ENCODE measurements at places on chromosomes 7 and 10.

GRCh38 chr7:151896086-151896485 lies 19.2 kb upstream of the PRKAG2 start:
- DNase-seq, result no peak

DNA sequence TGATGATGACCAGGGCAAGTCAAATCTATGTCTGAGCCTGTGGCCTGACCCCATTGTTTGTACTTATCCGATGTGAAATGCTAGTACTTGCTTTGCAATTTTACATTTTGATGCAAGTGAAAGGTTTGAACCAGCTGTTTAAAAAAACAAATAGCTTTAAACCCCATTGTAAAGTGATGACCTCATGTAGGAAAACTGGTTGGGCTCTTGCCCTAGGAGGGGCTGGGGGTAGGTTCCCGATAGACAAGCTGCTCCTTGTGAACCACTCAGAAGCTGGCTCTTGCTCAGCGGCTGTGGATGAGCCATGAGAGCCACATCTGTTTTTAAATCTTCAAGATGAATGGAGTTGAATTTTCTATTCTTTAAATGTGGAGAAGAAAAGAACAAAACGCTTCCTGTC lies 185.3 kb downstream of the WDR11 start:
- no peak for DNase-seq

- DNase-seq, result no peak
Observed at GRCh38 chr7:107643938-107644308, 16.7 kb upstream of the SLC26A4 start.

DNA sequence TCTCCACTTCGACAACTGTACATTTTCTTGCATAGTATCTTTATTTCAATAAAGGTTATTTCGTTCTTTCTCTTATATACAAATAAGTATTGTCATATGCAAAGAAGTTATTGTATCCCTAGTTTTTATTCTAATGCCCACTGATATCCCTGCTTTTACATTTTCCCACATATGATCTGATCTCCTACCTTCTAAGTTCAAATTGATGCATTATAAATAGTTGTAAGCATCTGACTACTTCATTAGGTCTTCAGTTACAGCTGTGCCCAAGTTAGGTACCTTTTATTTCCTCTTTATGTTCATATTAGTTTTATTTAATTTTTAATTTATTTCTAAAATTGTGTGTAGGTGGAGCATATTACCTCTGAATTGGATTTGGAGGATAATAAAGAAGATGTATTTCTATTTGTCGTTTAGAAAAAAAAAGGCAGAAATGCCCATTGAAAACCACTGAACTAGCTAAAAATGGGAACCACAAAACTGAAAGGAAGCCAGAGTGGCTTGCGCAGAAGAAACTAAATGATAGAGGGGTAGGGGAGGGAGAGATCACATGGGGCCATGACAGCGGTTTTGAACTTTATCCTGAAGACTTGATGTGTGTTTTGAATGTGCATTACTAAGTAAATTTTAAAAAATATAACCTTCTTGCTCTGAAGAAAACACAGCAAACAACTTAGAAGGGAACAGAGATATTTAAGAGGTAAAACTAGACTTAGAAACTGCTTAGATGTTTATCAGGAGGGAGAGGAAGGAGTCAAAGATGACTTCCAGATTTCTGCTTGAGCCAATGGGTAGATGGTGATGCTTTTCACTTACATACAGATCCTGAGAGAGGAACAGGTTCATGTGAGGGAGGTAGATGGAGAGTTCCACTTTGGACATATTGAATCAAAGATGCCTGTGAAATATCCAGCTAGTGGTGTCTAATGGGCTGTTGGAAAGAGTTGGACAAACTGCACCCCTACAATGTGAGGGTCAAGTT lies 9.3 kb upstream of the ZC3HAV1L start:
- DNase-seq, result no peak

- DNase-seq, result no peak
Observed at GRCh38 chr10:51877636-51878035, 178.2 kb upstream of the CSTF2T start.

DNA sequence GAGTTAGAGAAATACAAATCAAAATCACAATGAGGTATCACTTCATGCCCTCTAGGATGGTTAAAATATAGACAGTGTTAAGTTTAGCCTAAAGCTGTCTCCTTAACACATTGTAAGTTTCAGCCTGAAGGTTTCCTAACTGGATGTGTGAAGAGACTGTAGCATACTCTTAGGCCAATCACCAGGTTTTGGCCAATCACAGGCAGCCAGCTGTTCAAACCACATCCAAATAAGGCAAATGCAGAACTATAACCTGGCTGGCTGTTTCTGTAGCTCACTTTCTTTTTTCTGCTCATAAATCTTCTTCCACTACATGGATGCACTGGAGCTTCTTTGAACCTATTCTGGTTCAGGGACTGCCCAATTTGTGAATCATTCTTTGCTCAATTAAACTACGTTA lies 19.7 kb downstream of the ESYT2 start:
- no peak for DNase-seq

GRCh38 chr10:12907656-12908055 lies 93.9 kb downstream of the CCDC3 start:
- DNase-seq, result no peak

DNA sequence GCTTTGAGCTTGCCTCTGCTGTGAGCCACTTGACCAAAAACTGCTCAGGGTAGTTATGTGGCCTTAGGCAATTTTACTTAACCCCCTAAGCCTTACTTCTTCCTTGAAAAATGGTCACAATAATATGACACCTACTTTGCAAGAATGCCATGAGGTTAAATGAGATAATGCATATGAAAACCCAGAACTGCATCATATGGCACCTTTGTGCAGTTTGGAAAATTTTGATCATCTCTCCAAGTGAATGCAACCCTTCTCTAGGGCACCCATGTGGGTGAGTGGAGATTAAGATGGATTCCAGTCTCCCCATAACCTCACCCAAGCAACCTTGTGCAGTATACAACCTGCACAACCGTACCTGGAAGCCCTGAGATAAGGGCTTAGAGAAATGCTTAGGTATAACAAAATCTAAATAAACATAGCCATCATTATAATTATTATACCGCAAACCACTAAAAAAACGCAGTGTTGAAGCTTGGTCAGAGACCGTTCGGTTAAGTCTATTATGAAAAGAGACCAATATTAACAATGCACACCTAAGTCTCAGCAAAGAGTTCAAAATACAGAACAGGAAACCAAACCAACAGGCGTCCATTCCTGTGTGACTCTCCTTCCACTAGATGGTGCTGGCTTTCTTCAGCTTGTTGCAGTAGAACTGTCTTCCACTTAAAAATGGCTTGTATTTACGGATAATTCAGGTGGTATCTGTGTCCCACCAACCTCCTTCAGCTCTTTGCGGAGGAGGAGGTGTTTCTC lies 21.0 kb upstream of the ASB15 start:
- DNase-seq, result peak; percentile 52

DNA sequence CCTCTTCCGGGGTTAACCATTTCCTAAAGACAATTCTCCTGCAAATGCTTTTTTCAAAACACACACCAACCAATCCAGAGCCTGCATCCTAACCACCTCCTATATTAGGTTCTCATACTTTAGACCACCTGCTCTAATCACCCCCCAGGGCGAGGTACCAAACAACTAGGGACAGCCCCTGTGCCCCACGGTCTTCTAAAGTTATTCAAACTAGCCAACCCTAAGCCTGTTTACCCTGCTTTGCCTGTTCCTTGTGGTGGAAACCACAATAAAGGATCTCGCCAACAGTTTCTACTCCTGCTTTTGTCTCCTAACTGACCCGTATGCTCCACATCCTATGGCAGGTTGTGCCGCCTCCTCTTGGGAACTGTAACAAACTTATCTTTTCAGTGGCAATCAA lies 21.1 kb downstream of the SP4 start:
- DNase-seq, result no peak

DNA sequence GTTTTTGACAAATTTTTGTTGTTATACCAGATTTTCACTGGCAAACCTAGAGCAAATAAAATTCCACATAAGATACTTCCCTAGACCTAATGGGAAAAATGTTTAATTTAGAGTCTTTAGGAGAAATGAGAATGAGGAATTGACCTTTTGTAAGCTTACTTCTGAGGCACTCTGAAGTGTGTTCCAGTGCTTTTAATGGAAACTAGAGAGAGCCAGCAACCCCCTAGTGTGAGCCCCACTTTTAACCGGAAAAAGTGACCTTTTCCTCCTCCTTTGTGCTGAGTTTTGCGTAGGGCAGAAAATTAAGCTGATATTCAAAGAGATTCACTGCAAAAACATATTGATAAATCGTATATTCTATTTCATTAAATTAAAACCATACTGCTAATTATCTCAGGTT lies 5.2 kb downstream of the IKZF1 start:
- no peak for DNase-seq

- no peak for DNase-seq
Observed at GRCh38 chr7:140455743-140456142, 23.6 kb downstream of the MKRN1 start.

GRCh38 chr7:469563-469961 lies 50.1 kb downstream of the PDGFA start:
- no peak for DNase-seq

DNA sequence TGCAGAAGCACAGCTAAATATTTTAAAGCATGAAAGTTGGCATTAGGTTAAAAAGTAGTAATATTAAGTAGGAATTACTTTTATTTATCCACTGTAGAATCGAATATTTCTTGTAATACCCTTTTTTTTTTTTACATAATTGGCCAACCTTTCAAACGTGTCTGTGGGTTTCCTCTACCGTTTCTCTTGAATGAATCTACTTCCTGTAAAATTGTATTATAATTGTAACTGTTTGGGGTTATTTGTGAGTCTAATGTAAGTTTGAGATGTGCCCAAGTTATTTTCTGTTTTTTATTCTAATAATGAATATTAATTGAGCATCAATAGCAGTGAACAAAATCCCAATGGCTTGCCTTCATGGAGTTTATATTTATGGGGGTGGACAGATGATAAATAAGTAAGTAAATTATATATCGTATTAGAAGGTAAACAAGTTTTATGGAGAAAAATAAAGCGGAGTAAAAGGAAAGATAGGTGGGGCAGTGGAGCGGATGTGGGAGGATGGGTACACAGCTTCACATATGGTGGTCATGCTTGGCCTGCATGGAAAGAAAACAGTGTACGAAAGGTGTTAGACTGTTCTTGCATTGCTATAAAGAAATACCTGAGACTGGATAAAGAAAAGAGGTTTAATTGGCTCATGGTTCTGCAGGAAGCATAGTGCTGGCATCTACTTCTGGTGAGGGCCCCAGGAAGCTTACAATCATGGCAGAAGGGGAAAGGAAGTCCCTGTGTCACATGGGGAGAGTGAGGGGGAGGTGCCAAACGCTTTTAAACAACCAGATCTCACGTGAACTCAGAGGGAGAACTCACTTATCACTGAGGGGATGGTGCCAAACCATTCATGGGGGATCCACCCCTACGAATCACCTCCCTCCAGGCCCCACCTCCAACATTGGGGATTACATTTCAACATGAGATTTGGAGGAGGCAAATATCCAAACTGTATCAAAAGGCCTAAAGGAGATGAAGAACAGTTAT lies 5.4 kb downstream of the TSPAN13 start:
- DNase-seq, result no peak

DNA sequence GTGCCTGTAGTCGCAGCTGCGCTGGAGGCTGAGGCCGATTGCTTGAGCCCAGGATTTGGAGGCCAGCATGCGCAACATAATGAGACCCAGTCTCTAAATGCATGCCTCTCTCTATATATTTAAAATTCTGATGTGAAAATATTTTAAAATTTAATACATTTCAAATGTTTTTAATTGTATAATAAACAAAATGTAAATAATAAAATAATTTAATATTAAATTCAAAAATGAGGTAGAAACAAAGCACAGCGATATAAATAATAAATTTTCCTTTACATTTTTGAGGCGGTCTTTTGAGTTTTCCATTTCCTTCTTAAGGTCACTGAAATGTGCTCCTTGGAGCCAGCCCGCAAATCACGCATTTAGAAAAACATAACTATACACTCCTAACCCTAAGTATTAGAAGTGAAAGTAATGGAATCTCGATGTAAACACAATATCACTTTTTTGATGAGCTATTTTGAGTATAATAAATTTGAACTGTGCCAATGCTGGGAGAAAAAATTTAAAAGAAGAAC lies 523 bp upstream of the CDK1 start:
- no peak for DNase-seq

DNA sequence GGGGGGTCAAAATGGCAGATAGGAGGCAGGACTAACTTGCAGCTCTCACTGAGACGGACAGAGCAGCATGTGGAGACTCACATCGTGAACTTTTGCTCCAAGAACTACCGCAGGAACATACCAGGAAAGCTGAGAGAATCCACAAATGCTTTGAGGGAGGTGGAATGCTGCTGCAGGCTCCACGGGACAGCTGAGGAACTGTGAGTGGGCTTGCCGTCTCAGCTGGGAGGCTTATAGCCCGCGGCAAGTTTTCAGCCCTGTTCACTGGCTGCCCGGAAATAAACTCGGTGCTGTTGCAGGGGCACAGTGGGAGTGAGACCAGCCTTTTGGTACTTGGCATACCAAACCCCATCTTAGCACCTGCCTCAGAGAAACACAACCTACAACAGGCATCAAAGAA lies 19.1 kb upstream of the WDR11 start:
- DNase-seq, result no peak
